ENCODE measurements at places on chromosomes 12 and 14. TPM values are rescaled to one million over a fixed set of nuclear protein-coding genes. Genes with fewer than 3 reads are reported as not detected.

The CERS5 gene
- 34.9 TPM for total RNA-seq

The GPHN gene
- total RNA-seq = 2.6 TPM

The RNASE7 gene
- total RNA-seq = not detected

The PMEL gene
- total RNA-seq = 0.88 TPM

The PRH2 gene
- not detected for total RNA-seq
